IPS-NIHi11 (cell line): ENCODE measurements at places on chromosomes 6 and 20.
A peak's percentile ranks its signal among the peaks of the same experiment; 100 is the strongest.

GRCh38 chr20:32483351-32484224 lies 101.5 kb downstream of the NOL4L start:
- DNase-seq = peak; percentile 84

DNA sequence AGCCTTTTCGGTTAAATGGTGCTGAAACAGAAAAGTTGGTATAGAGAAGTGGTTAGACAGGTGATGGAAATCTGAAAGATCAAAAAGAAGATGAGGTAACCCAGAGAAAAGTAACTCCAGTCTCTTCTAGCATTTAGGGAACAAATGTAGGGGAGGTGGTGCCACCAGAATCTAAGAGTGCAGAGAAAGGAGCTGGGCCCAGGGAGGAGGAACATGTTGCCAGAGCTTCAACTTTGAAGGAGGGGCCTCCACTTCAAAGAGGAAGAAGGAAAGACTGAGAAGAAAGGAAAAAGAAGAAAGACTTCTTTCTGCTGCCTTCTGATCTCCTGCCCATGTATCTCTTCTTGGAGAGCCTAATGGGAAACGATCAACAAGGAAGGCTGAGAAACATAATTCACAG lies 23.5 kb upstream of the ATRN start:
- no peak for DNase-seq

GRCh38 chr20:3228750-3229032 lies 10.3 kb downstream of the SLC4A11 start:
- no peak for DNase-seq

DNA sequence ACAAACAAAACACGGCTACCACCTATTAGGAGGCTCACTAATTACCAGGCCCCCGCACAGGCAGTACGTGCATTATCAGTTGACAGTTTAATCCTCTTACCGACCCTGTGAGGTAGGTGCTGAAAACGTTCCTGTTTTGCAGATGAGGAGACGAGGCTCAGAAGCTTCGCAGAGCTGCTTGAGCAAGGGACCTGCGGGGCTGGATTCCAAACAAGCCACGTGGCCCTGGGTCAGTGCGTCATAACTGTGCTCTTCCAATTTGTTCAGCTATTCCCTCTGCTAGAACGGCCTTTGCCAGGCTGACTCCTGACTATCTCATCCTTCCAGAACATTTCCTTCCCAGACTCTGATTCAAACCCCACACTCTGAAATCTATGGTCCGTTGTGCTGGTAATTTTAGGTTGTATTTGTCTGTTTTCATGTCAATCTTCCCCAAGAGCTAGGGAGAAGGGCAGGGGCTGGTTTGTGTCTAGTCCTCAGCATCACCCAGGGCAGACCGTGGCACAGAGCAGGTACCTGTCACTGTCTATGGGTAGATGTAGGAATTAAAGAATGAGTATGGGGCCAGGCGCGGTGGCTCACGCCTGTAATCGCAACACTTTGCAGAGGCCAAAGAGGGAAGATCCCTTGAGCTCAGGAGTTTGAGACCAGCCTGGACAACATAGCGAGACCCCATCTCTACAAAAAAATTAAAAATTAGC lies 28.8 kb upstream of the TLDC2 start:
- DNase-seq = no peak

GRCh38 chr6:71347119-71347518 lies 58.5 kb downstream of the OGFRL1 start:
- no peak for DNase-seq

DNA sequence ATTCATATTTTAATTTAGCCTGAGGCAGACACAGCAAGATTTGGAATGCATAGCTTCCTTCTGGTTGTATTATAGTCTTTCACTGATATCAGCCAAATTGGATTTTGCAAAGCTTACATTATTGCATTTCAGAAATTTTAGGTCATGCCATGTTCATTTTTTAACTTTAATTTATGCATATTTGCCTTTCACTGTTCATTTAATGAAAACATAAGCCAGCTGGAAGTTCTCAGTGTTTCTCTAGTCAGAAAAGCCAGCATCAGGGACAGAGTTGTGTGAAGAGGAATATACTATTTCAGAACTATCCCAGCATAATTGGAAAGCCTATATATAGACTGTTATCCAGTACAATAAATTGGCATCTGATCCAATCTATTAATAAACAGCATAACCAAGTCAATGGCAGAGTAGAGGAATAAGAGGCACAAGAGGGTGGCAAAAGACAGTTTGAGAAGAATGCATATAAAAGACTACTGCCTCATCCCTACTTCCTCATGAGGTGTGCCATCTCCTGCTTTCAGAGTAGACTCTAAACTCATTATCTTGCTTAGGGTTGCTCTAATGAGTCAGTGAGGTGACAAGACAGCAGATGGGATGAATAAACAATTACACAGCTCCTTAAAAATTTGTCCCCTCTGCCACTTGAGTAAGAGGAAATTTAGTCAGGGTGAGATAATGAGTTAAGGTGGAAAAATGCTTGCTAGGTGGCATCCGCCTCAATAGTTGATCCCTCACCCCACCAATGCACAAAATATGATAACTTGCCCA lies 159.8 kb upstream of the HCRTR2 start:
- DNase-seq = no peak

DNA sequence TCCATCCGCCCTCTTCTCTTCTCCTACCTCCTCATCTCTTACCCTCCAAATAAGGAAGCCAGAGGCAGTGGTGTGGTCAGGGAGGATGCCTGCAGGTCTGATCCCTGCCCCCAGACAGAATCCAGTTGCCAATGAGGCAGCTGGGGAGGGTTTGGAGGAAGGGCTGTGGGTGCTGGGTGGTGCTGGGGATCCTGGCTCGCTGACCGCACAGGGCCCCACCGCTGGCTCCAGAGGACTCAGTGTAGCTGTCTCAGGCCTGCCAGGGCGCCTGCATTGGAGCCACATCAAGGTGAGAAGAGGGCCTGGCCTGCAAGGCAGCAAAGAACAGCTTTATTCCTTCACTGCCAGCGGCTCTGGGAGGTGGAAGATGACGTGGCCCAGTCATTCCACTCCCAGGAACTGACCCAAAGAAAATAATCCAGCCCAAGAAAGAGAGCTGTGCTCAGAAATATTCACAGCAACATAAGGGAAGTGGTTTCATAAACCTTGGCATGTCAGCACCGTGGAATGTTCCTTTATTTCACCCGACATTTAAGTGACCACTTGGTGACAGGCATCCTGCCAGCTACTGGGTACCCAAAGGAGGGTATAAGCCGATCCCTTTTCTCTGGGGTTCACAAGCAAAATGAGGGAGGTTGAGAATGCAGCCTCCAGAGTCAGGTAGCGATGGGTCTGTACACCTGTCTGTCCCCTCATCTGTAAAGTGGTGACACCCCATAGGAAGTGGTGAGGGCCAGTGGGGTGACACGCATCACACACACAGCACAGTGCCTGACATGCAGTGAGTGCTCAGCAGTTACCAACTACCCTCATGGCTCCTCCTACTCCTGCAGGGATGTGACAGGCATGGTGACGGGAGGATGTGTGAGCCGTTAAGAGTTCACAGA lies 125.1 kb downstream of the SNX5 start:
- no peak for DNase-seq

GRCh38 chr6:5151955-5152401 lies 66.8 kb downstream of the PPP1R3G start:
- no peak for DNase-seq

- no peak for DNase-seq
Observed at GRCh38 chr6:16179970-16180431, 51.1 kb downstream of the MYLIP start.

DNA sequence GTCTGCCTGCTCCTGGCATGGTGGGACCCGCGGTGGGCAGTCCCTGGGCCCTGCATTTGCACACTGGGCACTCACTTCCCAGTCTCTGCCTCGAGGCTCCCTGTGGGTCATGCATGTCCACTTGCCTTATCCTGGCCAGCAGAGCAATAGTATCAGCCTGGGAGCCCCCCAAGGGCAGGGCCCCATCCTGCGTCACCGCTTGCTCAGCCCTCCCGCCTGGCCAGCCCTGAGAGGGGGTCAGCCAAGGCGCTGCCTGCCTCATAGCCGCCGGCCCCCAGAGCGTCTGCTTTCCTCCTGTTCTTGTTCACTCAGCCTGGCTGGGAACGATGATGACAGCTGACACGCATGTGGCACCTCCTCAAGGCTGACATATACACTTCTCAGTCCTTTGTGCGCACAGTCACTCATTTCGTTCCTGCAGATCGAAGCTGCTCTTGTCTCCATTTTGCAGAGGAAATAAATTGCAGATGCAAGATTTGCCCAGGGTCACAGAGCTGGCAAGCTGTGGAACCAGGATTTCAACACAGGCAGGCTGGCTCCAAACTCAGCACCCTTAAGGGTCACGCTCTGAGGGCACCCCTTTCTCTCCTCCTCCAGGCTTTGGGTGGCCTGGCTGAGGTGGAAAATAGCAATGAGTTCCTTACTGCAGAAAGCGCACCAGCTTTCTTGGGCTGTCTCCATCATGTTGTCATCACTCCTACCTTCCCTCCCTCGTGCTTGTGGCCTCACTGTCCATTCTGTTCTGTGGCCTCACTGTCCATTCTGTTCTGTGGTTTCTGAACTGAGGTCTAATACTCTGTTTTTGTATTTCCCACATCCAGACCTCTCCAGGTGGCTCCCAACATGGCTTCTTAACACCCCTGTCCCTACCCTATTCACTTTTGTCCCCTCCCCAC lies 17.2 kb downstream of the KCNK17 start:
- no peak for DNase-seq
